Renal pelvis (tissue), 12 donors: ENCODE measurements at places on chromosomes 5 and 9. TPM values are rescaled to one million over a fixed set of nuclear protein-coding genes. Genes with fewer than 3 reads are reported as not detected.

SCGB3A2 gene
- 0.95 TPM for polyA plus RNA-seq

MGAT1 gene
- 89.7 TPM for polyA plus RNA-seq

ECM2 gene
- 10.5 TPM for polyA plus RNA-seq

PCDHB5 gene
- 5.3 TPM for polyA plus RNA-seq

ELOVL7 gene
- 16.1 TPM for polyA plus RNA-seq

GLRA1 gene
- not detected for polyA plus RNA-seq

GRCh38 chr5:113273948-113274347 is 160.8 kb downstream of the TSSK1B start:
- DNase-seq: no peak

DNA sequence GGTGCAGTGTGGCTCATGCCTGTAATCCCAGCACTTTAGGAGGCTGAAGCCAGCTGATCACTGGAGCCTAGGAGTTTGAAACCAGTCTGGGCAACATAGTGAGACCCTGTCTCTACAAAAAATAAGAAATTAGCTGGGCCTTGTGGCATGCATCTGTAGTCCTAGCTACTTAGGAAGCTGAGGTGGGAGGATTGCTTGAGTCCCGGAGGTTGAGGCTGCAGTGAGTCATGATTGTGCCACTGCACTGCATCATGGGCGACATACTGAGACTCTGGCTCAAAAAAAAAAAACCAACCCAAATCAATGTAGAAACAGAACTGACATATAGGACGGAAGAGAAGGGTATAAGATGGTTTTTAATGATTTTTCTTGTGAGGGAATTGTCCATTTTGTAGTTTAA is 27.7 kb downstream of the G3BP1 start:
- no peak for DNase-seq

DNA sequence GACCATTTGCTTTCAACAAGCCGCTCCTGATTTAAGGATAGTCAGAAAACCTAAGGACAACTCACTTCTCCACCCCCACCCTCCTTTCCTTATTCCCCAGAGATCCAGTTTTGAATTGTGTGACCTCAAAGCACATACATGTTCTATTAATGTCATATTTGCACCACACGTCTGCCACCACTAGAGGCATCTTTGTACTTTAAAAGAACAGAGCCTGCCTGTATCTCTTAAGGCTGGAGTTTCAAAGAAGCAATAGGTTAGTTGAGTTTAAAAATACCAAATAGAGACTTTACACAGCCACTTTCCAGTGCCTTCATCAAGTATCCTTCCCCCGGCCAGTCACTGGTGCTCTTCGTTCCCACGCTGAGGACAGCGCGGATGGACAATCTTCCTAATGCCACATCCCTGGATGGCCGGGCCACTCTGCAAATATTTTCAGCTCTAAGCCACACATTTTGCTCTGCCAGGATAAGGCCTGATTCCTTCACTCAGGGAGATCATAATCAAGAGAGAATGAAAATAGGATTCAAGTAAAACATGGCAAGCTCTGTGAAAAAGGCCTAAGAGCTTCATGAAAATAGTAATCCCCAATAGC is 146.3 kb downstream of the SNCAIP start:
- no peak for DNase-seq

DNA sequence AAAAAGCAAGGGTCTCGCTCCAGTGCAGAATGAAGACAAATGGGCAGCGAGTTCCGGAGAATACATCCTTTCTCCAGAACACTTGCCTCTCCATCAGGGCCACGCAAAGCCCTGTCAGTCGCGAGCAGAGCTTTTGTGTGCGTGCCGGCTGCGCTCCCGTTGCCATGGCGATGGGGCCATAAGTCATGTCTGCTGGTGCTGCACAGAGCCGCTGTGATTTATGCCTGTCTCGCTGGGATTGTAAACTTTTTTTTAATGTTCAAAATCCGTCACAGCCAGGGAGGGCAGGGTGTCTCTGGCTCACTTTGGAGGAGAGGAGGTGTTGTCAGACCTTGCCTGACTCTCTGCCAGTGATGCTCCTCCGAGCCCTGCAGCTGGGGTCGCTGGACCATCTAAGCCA is 272.7 kb downstream of the TRIM32 start:
- DNase-seq: peak; percentile 58

- no peak for DNase-seq
These were observed 356.8 kb upstream of the KIF2A start for GRCh38 chr5:61949054-61949678.

GRCh38 chr5:74579215-74579614 is 61.3 kb downstream of the ENC1 start:
- no peak for DNase-seq

- DNase-seq: no peak
These were observed 325.6 kb downstream of the SLIT3 start for GRCh38 chr5:168975331-168975730.

- no peak for DNase-seq
These were observed 34.3 kb downstream of the MAP3K1 start for GRCh38 chr5:56849671-56850070.

DNA sequence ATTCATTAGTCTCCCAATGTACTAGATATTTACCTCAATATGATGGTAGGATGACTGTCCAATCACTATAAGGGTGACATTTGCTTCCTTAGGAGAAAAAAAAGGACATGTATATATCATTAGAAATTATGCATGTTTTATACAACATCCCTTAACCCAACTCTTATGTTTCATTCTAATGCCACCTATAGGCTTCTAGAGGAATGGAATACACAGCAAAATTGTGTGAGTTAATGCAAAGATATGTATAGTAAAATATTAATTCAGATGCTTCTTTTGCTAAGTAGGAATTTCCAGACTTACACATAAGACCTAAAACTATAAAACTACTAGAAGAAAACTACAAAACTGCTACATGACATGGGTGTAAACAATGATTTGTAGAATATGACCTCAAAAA is 3.5 kb downstream of the PRXL2C start:
- DNase-seq: no peak
